ENCODE measurements at places on chromosomes 1 and 21. TPM values are rescaled to one million over a fixed set of nuclear protein-coding genes. Genes with fewer than 3 reads are reported as not detected.

The UQCRH gene
- polyA plus RNA-seq, result 174 TPM

The DOP1B gene
- 1.9 TPM for polyA plus RNA-seq

The SPRR3 gene
- polyA plus RNA-seq, result 2.2 TPM

The ERICH3 gene
- polyA plus RNA-seq, result 6.6 TPM

The ZNF695 gene
- polyA plus RNA-seq, result not detected

The FAM89A gene
- polyA plus RNA-seq, result 13.6 TPM

The RPTN gene
- not detected for polyA plus RNA-seq

- DNase-seq, result no peak
Measured at GRCh38 chr1:45718289-45718688, 30.3 kb downstream of the TMEM69 start.

- DNase-seq, result no peak
Measured at GRCh38 chr21:44681152-44681551, 811 bp downstream of the KRTAP12-1 start.

DNA sequence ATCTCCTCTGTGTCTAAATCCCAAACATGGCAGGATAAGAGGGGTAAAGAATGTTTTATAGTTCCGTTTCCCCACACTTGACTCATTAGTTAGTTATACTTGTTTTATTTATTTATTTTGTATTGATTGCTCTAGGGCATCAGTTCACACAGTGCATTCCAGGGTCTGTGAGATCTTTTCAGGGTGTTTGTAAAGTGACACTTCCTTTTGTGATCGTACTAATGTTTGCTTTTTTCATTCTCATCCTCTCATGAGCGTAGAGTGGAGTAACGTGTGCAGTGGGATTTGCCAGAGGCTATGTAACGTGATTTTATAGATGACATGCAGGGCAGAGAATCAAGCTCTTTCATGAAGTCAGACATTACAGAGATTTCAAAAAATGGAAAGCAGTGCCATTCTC, 103.2 kb downstream of the SCCPDH start:
- no peak for DNase-seq

- DNase-seq, result no peak
Measured at GRCh38 chr1:152481869-152482664, 28.5 kb upstream of the LCE5A start.

GRCh38 chr1:52080014-52080415, 23.9 kb downstream of the BTF3L4 start:
- no peak for DNase-seq

- peak; percentile 27 for DNase-seq
Measured at GRCh38 chr1:226029093-226029496, 30.0 kb upstream of the SDE2 start.

GRCh38 chr21:35048183-35048601, 910 bp downstream of the RUNX1 start:
- no peak for DNase-seq

DNA sequence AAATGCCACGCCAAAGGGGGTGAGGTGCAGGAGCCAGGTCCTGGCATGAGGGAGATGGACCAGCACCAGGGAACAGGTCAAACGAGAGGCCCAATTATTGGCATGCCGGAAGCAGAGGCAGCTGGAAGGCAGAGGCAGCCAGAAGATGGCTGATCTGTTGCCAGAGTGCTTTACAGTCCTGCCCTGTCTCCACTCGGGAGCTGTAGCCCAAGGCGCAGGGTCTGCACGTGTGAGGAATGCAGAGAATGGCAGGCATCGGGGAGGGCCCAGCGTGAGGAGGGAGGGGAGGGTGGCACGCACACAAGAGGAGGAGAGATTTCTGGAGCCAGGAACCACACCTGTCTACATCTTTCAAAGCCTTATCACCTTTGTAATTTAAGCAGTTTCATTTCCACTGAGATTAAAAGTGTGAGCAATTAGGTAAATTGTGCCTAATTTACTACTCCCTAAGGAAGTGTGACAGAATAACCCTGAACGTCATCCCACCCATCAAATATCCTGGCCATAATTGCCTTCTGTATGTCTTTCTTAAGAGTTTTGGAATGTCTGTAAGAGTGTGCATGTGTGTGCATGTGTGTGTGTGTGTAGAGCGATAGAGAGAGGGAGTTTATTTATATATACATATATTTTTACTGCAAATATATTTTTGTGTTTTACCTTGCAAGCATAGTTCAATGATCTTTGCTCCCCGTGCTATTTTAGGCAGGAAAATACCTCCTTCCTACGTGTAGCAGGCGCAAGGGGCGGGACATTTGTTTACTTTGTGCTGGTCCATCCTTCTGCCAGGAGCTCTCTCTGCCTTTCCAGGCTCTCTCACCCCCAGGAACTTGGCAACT, 125.5 kb upstream of the SERBP1 start:
- no peak for DNase-seq

DNA sequence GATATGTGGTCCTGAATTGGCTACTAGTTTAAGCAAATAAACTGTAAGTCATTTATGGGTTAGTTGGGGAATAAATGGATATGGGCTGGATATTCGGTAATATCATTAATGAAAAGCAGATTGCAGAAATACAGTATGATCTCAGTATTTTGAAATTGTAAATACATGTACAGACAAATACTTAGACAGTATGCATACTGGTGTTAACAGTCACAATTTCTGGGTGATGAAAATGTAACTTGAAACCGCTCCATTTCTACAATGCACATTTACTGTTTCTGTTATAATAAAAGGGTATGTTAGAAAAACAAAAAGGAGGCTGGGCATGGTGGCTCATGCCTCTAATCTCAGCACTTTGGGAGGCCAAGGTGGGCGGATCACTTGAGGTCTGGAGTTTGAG, 28.0 kb downstream of the BLZF1 start:
- DNase-seq, result no peak

DNA sequence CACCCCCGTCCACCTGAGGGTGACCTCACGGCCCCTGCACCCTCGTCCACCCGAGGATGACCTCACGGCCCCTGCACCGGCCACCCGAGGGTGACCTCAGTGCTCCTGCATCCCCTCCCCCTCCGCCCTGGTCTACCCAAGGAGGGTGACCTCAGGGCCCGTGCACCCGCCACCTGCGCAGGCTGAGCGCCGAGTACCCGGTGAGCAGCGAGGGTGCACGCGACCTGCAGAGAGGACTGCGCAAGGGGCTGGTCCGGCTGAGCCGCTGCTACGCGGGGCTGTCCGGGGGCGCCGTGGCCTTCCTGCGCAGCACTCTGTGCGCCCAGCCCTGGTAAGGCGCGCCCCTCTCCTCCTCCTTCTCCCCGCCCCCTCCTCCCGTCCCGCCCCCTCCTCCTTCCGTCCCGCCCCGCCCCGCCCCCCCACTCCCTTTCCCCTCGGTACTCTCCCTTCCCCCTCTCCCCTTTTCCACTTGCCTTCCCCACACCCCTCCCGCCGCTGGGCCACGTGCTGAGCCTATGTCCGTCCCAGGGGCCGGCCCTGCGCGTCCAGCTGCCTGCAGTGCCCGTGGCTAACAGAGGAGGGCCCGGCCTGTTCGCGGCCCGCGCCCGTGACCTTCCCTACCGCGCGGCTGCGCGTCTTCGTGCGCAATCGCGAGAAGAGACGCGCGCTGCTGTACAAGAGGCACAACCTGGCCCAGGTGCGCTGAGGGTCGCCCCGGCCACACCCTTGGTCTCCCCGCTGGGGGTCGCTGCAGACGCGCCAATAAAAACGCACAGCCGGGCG, 28.4 kb downstream of the TRIM11 start:
- DNase-seq, result peak; percentile 93

DNA sequence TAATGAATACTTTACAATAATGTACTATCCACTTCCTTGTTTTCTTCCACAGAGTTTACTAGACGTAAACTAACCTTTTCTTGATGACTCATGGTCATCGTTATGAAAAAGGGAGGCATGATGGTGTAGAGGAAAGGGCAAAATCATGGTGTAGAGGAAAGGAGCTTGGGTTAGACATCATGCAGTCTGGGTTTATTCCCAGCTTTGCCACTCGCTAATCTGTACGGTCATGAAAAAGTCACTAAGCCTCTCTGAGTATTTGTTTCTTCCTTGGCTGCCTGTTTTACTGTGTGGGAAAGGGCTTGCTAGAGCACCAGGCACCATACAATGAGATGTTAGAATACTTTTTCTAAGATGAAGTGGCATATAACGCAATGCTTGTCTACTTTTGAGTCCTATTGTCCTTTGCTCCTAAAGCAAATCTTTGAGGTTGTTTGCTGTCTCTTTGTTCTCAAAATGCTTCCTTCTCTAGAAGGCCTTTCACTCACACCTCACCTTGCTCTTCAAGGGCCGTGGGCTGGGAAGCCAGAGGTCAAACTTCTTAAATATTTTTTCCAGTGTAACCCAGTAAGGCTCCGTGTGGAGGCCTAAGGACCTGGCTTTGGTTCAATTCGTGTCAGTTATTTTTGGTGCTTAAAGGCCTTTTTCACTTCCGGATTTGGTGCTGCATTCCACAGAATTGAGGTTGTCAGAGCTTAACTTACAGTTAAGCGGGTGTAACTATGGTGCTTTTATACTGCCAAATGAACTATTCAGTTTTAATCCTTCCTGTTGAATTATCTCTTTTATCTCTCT, 9.9 kb upstream of the ETV3 start:
- DNase-seq, result no peak

- no peak for DNase-seq
Measured at GRCh38 chr1:179208681-179209477, 20.6 kb downstream of the ABL2 start.

- DNase-seq, result no peak
Measured at GRCh38 chr21:42341776-42342542, 8.8 kb downstream of the TFF2 start.

GRCh38 chr21:42165901-42166300, 53.0 kb upstream of the ABCG1 start:
- DNase-seq, result peak; percentile 6

- DNase-seq, result no peak
Measured at GRCh38 chr1:63051886-63052285, 268.0 kb downstream of the ATG4C start.

- DNase-seq, result no peak
Measured at GRCh38 chr1:207605444-207606361, 39.2 kb upstream of the CR1L start.

DNA sequence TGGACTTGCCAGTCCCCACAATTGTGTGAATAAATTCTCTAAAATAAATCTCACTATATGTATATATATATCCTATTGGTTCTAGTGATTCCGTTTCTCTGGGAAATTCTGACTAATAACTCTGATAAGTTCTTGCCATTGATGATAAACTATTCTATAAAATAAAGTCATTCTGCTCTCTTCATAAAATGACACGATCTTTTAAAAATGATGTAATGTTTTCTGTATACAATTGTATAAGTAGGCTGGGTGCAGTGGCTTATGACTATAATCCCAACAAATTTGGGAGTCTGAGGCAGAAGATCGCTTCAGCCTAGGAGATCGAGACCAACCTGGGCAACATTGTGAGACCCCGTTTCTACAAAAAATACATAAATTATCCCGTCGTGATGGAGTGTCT, 541.0 kb upstream of the ADGRL4 start:
- DNase-seq, result no peak

GRCh38 chr1:147850737-147851136, 51.9 kb upstream of the GJA8 start:
- no peak for DNase-seq

GRCh38 chr1:237232501-237232900, 190.5 kb downstream of the RYR2 start:
- DNase-seq, result no peak

GRCh38 chr1:21664806-21665588, 4.2 kb downstream of the RAP1GAP start:
- DNase-seq, result no peak

- peak; percentile 49 for DNase-seq
Measured at GRCh38 chr1:181251001-181251712, 162.7 kb downstream of the IER5 start.

GRCh38 chr1:4599521-4599920, 54.9 kb upstream of the AJAP1 start:
- no peak for DNase-seq

GRCh38 chr1:6199298-6200187, at the start of gene RPL22:
Gene RPL22 (minus strand): TSS chr1:6199595. CDS start chr1:6199573, 22 bp downstream.
- DNase-seq, result peak; percentile 99

- no peak for DNase-seq
Measured at GRCh38 chr1:168035345-168035744, 98.5 kb upstream of the MPC2 start.

DNA sequence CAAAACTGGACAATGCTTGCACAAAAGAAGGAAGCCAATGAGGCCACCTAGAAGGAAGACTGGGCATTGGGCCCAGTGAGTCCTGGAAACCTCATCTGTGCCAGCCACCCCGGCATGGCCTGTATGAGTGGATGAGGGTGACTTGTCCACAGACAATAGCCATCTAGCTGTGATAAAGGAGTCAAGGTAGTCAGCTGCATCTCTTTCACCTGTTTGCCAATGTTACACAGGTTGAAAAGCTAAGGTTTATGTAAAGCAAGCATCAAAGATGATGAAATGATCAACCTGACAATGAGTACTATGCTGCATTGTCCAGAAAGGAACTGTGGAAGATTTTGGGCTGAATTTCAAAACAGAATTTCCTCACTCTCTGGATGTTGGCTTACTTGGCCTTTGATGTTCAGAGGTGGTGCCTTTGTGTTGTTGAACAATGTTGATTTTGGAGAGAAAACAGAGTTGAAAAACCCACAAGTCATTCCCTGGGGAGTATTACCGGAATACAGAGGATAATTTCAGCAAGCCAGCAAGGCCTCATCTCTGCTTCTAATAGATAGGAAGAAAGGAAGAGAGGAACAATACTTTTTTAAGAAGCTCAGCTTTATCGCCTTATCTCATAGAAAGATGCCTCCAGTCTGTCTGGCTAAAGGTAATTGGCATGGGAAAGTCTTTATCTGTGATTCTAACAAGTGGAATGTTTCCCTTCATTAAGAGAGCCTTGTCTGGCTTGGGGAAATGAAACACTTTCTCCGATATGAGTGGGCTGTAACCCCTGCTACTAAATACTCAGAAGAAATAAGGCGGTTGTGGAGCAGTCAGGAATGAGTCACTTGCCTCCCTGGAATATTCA, 11.4 kb upstream of the SELE start:
- DNase-seq, result peak; percentile 21

DNA sequence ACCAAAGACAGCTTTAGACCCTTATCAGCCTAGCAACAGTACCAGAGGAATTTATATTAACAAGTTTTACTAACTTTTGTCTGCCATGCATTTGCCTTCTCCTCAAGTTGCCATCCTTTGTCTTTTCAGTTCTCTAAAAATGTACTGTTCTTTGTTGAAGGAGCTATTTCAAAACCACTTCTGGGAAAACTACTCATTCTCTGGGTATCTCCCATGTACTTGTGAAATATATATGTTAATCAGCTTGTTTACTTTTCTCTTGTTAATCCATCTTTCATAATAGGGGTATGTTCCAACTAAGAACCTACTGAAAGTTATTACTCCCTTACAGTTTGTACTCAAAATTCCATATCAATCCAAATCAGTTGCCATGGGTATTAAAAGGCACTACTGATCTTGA, 16.3 kb downstream of the DPYD start:
- no peak for DNase-seq

- DNase-seq, result no peak
Measured at GRCh38 chr1:239098400-239099037, 287.8 kb upstream of the CHRM3 start.
